ENCODE measurements at places on chromosomes 2 and 18.

- DNase-seq = peak; percentile 79
Measured at GRCh38 chr2:8677646-8678592, 3.9 kb upstream of the ID2 start.

GRCh38 chr2:26584191-26584590, 57.0 kb downstream of the CIB4 start:
- no peak for DNase-seq

DNA sequence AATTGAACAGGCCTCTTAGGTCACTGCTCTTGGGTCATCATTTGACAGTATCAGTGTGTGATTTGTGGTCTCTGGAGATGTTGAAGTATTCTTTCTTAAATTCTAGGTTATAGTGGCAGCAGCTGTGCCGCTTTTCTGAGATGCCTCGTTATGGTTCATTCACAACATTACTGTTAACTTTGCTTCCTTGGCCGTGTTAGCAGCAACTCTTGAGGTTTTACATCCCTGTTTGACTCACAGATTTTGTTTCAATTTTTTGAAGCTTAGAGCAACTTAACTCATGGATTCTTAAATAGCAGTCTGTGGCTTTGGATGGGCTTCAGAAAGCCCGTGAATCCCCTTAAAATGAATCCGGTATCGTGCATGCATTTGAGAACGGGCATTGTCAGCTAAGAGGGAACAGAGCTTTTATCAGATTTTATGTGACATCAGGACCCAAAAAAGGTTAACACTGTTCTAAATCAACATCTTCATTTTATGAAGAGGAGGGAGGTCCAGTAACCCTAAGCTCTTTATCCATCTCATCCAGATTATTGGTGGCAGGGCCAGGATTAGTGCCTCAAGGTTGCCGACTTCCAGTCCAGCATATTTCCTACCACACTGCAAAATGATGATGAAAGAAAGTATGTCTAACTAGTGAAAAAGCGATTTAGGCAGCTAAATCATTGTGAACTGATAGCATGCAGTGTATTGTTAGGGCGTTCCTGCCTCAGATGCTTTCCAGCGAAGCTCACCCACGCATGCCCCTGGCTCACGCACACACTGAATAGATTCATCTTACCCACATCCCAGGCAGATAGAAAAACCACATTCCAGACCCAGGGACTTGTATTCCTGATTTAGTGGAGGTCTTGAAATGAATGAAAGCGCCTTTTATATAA, 5.1 kb downstream of the TRIB2 start:
- DNase-seq = no peak

DNA sequence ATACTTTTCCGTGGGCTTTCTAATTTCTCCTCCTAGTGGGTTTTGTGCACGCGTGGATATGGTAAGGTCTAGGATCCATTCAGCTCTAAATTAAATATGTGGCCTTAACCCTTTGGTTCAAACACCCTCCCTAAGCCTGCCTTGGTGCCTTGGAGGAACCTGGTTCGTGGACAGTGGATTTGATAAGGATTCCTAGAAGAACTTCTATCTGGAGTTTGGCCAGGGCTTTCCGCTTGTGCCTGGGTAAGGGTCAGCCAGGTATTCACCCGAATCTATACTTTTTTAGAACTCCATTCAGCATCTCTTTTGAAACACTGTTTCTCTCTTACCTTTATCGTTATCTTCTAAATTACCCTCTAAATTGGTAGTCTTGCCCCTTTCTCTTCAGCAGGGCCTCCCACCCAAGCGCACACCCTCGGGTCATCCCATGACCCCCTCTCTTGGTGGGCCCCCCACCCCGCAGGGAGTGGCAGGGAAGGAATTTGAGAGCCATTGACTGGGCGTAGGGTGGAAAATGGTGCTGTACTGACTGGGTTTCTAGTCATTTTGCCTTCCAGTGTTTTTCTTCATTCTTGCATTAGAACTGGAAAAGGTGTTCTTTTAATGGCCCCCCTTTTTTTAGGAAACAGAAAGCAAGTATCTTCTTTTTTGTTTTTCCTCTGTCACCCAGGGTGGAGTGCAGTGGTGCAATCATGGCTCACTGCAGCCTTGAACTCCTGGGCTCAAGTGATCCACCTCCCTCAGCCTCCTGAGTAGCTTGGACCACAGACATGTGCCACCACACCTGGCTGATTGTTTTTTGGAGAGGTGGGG, 1.8 kb downstream of the SOCS6 start:
- no peak for DNase-seq

GRCh38 chr2:238974501-238975166, 126.7 kb downstream of the TWIST2 start:
- DNase-seq = no peak

DNA sequence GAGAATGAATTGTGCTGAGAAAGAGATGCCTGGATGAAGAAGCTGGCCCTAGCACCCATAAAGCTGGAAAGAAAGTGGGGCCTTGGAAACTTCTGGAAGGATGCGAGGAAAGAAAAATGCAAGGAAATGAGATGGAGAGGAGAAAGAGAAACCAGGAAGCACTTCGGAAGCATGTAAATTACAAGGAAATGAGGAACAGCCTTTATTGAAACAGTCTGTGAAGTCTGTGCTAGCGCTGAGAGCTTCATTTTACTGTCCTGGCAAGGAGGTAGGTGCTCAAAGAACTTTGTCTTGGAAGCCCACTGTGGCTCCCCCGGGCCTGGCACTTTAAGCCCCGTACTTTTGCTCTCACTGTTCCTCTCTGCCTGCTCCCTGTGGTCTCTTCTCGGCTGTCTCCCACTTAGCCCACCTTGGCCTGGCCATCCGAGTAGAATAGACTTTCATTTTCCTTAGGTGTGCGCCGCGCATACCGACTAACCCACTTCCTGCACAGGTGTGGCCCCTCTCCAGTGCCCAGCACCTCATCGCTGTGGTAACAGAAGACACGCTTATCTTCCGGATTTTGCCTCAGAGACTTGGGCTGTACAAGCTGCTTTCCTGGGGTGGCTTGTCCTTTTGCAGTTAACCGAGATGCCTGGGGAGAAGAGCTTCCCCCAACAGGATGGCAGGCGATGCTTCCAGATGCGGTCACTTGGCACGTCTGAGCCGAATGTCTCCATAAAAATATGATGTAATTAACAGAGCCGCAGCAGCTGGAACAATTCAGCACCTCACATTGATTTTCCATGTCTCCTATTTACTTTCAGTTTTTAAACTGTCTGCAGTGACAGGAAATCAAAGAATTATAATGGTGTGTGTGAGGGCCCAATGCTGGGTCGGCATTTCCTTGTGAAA, 199.6 kb downstream of the HRH4 start:
- DNase-seq = no peak

Measured in thyroid gland (tissue), 4 donors.